ENCODE measurements at places on chromosomes 11 and 22. TPM values are rescaled to one million over a fixed set of nuclear protein-coding genes. Genes with fewer than 3 reads are reported as not detected.

ZNF215 gene
- 1.2 TPM for total RNA-seq

LRP4 gene
- total RNA-seq: 4.7 TPM

NRGN gene
- 0.27 TPM for total RNA-seq

LRRN4CL gene
- 62.0 TPM for total RNA-seq

MGAT3 gene
- 0.27 TPM for total RNA-seq

SAA4 gene
- 0.27 TPM for total RNA-seq

POU2F3 gene
- total RNA-seq: 0.90 TPM

UBQLNL gene
- 0.36 TPM for total RNA-seq

PRDX5 gene
- 257 TPM for total RNA-seq

MUC5AC gene
- total RNA-seq: under 0.01 TPM

BTG4 gene
- total RNA-seq: not detected

USP35 gene
- 32.2 TPM for total RNA-seq

SLC37A2 gene
- total RNA-seq: 0.63 TPM

Measured in fibroblast of the aortic adventitia (primary cell).